Frontal cortex (tissue), 4 donors: ENCODE measurements at places on chromosomes 12 and 14. TPM values are rescaled to one million over a fixed set of nuclear protein-coding genes. Genes with fewer than 3 reads are reported as not detected.

OTOGL gene
- total RNA-seq = 0.41 TPM

PTGER2 gene
- under 0.01 TPM for total RNA-seq

FAM186B gene
- 0.41 TPM for total RNA-seq

LRFN5 gene
- 66.9 TPM for total RNA-seq

DLK1 gene
- not detected for total RNA-seq

PTPRB gene
- 4.5 TPM for total RNA-seq

MUCL1 gene
- total RNA-seq = not detected

NR4A1 gene
- total RNA-seq = 5.3 TPM

ARHGAP9 gene
- 1.2 TPM for total RNA-seq

CCDC197 gene
- total RNA-seq = not detected

CAPZA3 gene
- not detected for total RNA-seq

SRRM4 gene
- total RNA-seq = 5.7 TPM

AHNAK2 gene
- 20.0 TPM for total RNA-seq

PIWIL1 gene
- not detected for total RNA-seq

SERPINA9 gene
- total RNA-seq = not detected

RGS6 gene
- 4.9 TPM for total RNA-seq
